ENCODE measurements at places on chromosomes 12 and 14.
A peak's percentile ranks its signal among the peaks of the same experiment; 100 is the strongest.

DNA sequence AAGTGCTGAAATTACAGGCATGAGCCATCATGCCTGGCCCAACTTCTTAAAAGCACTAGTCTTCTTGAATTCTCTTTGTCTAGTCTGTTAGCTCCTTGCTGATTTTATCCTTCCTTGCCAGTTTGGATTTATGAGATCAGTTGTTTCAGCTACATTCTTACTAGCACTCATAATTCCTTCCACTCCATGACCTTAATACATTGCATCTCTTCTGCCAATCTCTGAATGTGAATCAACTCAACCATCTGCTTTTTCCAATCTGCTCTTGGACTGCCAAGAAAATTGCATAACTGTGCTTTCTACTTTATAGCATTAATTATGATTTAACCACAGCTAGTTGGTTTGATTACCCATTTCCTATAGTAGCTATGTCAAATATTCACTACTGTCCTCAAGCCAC lies 14.9 kb upstream of the HEATR5A start:
- DNase-seq, result no peak

- no peak for DNase-seq
Observed at GRCh38 chr14:68561531-68562007, 231.3 kb downstream of the ZFP36L1 start.

DNA sequence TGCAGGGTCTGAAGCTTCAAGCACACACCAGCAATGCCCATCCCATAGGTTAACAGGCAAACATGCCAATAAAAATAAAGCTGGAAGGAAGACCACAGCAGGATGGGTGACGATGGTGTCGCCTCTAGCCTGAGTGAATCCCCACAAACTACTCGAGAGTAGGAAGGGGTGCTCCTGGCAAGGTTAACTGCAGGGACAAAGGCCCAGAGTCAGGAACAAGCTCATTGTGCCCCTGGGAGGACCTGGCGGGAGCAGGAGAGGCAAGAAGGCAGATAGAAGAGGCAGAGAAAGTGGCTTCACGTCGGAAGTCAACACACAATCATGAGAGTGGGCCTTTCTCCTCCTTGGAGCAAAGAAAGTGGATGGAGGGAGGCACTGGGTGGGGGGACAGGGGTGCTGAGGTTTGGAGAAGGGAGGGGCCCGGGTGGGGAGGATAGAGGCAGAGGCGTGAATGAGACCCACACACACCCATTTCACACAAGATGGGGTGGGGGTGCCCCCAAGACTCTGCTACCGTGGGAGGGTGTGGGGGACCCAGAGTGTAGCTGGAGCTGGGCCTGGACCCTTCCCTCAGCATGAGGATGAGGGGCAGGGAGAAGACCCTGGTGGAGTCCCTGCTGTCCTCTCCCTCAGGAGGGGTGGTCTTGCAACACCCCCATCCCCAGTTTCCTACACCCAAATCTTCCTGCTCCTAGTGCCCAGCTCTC lies 43.1 kb downstream of the DIO3 start:
- no peak for DNase-seq

- no peak for DNase-seq
Observed at GRCh38 chr12:53530061-53530460, 22.8 kb upstream of the NPFF start.

- DNase-seq, result no peak
Observed at GRCh38 chr12:61282790-61283575, 977.2 kb upstream of the USP15 start.

- no peak for DNase-seq
Observed at GRCh38 chr14:104956290-104956890, 21.8 kb downstream of the AHNAK2 start.

GRCh38 chr12:84919271-84919670 lies 6.7 kb upstream of the SLC6A15 start:
- DNase-seq, result no peak

- DNase-seq, result no peak
Observed at GRCh38 chr12:106736051-106736957, 38.2 kb upstream of the RIC8B start.

DNA sequence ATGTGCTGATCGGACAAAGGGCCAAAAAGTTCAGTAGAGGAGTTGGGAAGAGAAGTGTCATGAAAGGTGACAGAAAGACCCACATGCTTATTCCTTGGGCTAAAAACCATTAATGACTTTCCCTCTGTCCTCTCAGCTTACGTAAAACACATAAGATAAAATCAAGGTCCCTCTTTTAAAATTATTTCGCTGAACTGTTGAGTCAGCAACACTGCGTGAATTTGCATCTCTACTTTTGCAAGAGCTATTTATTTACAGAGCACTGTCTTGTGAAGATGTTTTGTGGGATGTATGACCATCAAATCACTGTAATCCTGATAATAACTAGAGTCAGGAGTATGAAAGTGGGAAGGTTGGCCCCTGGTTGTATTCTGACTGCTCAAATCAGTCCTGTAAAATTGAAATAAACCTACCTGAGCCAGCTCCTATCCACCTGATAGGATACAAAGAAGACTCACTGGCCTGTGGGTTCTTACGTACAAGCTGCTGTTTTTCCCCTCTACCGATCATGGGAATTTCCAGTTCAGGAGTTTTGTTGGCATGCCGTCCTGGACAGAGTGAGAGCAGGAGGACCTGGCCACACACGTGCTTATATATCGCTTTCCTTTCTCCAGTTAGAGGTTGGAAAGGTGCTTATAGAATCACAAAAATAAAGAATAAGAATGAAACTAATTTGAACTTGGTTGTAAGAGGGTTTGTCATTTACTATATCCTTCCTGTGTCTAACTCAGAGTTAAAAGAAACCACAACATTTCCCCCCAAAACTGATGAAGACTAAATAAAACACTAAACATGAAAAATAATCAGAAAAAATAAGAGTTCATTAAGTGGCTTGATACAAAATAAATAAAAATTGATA lies 42.9 kb downstream of the IFNG-AS1 start:
- DNase-seq, result no peak

- no peak for DNase-seq
Observed at GRCh38 chr12:82857911-82858533, 171.3 kb downstream of the TMTC2 start.

- DNase-seq, result no peak
Observed at GRCh38 chr12:94550964-94551363, 91.3 kb upstream of the CEP83 start.

DNA sequence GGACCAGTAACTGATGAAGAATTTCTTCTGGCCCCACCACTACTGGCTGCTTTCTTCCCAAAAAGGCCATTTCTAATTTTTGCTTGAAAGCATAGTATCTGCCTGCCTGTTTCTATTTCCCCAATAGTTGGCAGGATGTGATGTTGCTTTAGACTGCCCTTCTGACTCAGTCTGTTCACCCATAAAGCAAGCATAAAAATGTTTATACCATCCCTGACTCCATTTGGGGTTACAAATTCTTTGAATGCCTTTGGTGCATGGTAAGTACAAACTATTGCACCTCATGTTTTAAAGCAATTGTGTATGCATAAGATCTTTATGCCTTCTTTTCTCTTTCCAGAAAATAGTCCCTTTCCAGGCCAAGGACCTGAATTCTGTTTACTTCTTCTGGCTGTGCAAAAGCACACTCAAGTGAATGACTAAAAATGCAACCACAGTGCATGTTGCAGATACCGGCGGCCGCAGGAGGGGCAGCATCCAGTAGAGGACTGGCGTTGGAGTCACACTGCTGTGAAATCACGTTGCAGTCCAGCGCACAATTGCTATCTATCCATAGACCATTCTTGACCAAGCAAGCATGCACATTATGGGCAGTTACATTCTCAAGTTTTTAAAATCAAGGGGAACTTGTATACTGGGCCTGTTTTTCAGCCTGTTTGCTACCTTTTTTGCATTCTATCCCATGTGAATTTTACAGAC lies 82.4 kb downstream of the SLC5A8 start:
- DNase-seq, result peak; percentile 64

- no peak for DNase-seq
Observed at GRCh38 chr14:106058342-106058741, 532.0 kb downstream of the TMEM121 start.

DNA sequence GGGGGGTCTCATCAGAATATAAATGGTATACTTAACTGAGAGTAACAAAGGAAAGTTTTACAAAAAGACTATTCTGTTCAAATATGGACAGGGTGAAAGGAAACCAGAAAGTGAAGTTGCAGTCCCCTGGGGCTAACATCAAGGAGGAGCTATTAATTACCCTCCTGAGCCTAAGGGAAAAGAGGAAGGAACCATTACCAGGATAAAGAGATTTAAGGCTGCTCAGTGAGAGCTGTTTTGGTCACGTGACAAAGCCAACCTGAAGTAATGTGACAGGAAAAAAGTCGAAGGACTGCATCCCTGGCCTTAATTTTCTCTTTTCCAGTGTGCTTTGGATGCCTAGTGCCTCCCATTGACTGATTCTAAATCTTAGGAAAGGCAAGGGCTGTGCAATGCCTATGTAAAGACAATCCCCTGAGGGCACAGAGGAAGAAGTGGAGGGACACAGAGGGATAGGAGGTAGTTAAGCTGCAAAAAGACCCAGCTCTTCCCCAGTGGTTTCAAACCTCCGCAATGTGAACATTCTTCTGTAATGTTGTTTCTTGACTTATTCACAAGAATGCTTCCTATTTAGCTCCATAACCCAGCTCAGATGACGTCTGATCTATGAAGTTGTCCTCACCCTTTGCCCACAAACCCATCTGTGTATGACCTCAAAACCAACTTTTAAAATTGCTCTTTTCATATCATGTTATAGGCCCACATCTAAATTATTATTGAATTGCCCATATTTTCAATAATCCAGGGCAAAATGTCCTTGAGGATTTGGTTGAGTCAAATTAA lies 187.7 kb upstream of the DCN start:
- no peak for DNase-seq

GRCh38 chr14:96194657-96195431 lies 9.8 kb upstream of the BDKRB2 start:
- no peak for DNase-seq

GRCh38 chr14:24281636-24282035 lies 10.2 kb upstream of the RABGGTA start:
- no peak for DNase-seq

DNA sequence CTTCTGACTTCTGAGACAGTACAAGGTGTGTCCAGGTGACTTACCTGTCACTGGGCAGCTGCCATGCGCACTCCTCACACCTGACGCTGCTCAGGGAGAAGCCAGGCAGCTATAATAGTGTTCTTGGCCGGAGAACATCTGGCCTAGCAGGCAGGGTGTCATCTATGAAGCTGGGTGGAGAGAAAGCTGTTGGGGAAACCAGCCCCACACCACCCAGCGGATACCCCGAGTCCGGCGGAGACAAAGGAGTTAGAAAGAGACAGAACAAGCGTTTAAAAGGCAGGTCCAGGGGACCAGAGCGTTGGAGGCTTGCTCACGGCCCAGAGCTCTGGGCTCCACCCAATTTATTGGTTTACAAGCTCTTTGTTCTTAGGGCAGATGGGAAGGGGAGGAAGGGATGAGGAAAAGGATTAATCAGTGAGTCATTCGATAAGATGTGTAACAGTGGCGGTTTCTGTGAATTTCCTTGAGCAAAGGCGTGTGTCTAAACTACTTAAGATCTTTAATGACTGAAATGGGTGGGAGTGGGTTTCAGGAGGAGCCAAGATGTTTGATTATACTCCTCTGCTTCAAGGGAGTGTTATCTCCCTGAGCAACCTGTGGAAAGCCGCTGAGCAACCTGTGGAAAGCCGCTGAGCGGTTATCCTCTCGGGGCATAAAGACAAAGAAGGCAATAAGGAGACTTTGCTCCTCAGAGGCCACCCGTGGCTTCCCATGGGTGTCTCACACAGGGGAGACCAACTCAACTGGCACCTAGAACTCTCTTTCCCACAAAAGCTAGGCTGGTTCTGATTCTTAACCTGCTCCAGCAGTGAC lies at the start of gene GALNT8:
GALNT8 (plus strand) TSS at position 580 of the 816 bp plus-strand sequence. CDS start 278 bp downstream, outside the sequence.
- DNase-seq, result no peak

DNA sequence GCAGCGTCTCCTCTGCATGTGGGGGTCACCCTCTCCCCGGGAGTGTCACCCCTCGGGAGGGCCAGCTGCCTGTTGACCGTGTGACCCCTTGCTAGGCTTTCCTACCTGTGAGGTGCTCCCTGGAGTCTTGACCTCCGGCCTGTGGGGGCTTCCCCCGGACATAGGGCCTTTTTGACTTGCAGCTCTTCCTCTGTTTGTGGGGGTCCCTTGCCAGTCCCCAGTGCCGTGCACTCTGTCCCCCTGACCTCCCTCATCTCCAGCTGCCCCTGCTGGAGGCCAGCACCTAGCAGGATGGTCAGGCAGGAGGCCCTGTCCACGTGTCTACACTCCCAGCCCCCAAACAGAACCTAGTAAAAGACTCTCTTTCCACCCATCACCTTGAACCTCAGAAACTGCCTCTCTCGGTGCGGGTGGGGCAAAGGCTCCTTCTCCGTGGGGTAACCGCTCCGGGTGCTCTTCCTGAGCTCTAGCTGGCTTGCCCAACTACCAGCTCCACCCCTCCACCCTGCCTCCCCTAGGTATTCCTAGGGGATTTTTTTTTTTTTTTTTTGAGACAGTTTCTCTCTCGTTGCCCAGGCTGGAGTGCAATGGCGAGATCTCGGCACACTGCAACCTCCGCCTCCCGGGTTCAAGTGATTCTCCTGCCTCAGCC lies 810 bp downstream of the AACS start:
- no peak for DNase-seq

- DNase-seq, result peak; percentile 65
Observed at GRCh38 chr12:21502164-21502496, 541 bp downstream of the GOLT1B start.

GRCh38 chr14:86824167-86824566 lies 1168.8 kb downstream of the GALC start:
- DNase-seq, result no peak

DNA sequence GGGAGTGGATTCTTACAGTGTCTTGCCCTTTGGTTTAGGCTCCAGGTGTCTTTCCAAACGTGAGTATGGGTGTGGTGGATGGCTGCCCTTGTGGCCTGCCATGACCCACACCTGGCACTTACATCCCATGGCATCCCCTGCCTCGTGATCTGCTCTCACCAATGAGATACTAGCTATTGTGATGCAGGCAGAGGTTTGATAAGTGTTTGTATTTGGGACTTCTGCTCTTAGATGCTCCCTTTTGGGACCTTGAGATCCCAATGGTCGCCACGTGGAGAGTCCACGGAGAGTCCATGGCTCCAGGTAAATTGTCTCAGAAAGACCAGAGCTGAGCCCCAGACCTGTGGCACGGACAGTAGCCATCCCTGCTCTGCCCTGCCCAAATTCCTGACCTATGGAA lies 62.5 kb downstream of the MDM2 start:
- DNase-seq, result no peak

DNA sequence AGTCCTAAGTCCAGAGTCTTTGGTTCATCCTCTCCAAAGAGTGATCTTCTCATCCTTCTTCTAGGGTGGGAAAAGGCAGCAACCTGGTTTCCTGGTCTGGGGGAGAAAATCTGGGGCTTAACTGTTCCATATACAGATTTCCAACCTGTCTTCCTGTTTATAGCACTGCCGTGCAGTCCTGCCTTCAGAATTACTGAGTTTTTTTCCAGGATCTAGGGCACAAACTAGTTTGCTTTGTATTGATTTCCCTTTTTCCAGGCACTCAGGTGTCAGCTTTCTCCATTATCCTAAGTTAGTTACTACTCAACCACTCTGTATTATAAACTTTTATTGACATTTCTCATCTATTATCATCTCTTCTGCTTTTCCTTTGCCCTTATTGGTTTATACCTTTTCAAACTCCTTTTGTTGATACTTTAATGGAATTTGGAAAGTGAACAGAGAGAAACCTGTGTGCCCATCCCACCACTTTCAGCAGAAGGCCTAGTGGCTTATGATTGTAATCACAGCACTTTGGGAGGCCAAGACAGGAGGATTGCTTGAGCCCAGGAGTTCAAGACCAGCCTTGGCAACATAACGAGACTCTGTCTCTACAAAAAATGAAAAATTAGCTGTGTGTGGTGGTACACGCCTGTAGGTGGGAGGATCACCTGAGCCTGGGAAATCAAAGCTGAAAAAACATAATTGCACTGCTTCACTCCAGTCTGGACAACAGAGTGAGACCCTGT lies 4.1 kb upstream of the LYZ start:
- DNase-seq, result no peak
